Naive B cell (primary cell): ENCODE measurements at places on chromosomes 2 and 18. TPM values are rescaled to one million over a fixed set of nuclear protein-coding genes. Genes with fewer than 3 reads are reported as not detected.

KYNU gene
- 33.8 TPM for polyA plus RNA-seq

TEX44 gene
- not detected for polyA plus RNA-seq

DNER gene
- polyA plus RNA-seq, result not detected

HOXD13 gene
- not detected for polyA plus RNA-seq

G6PC2 gene
- polyA plus RNA-seq, result not detected

GPR45 gene
- polyA plus RNA-seq, result not detected

BCL2 gene
- 29.6 TPM for polyA plus RNA-seq

SERPINB3 gene
- polyA plus RNA-seq, result not detected

LRP2 gene
- not detected for polyA plus RNA-seq

LCT gene
- polyA plus RNA-seq, result not detected

PLCL1 gene
- polyA plus RNA-seq, result 0.05 TPM

TRABD2A gene
- 6.5 TPM for polyA plus RNA-seq

SERPINB10 gene
- not detected for polyA plus RNA-seq

RTKN gene
- not detected for polyA plus RNA-seq

GRCh38 chr2:72892506-72893173 is 5.4 kb downstream of the SPR start:
- DNase-seq, result peak; percentile 29

DNA sequence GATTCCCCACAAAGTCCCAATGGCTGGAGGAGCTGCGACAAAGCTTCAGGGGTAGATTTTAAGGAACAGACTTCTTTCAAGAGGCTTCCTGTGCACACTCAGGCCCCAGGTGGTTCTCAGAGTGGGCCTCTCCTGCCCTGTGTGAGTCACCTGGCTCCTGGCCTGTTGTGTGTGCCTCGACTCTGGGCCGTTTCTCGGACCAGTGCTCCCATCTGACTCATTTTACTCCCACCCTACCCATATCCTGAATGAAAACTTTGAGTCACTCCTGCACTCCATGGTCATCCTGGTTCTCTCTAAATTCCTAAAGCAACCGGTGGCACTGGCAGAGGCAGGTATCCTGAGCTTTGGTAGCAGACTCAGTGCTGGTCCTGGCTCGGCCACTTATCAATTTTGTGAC is 84.1 kb downstream of the CELF4 start:
- no peak for DNase-seq

- no peak for DNase-seq
These were observed 276.9 kb upstream of the ERBB4 start for GRCh38 chr2:212815453-212815852.

- DNase-seq, result no peak
These were observed 58.3 kb downstream of the BCL11A start for GRCh38 chr2:60495041-60495625.

DNA sequence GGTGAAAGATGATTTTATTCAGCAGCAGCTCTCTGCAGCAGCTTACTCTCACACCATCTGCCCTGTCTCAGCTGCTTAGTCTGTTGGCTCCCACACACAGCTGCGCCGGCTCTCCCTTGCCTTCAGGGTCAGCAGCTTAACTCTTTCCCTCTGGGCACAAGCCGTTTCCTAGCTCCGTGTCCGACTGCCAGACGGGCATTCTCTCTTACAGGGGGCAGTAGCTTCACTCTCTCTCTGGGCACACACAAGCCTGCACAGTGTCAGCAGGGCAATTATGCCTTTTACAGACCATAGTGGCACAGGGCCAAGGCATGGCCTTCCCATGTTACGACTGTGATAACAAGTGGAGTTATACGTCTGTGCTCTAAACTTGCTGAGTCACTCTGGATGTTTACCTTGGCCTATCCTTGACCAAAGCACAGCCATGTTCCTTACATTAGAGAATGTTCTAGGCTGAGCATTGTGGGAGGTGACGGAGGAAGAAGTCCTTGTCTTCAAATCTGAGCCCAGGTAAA is 31.7 kb downstream of the PCARE start:
- no peak for DNase-seq

DNA sequence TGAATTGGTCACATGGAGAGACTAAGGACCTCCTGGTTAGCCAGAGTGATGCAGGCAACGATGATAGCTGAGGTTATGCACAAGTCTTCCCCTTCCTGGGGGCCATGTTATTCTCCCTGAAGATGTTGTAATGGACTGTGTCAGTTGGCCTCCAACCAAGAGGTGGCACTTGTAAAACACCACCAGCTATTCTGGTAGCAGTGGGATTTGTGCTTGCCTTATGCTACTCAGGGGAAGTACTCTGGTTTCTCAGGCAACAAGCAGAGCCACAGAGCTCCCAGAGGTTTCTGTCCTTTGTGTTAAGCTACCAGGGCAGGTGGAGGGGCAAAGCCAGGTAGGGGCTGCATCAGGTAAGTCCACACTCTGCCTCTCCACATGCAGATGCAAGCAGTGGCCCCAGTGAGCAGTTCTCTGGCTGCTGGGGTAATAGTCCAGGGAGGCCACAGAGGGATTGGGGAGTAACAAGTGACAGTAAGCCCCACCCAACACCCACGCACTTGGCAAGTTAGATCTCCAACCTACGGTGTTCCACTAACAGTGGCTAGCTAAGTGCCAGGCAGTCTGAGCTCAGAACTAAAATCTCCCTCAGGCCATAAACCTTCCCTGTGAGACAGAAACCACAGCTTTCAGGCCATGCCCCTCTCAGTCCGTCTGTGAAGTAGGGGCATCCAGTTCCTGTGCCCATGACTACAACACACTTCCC is 99.7 kb downstream of the RND3 start:
- no peak for DNase-seq

GRCh38 chr2:95393901-95394300 is 8.6 kb upstream of the FAHD2A start:
- no peak for DNase-seq

GRCh38 chr2:239178484-239178883 is 222.3 kb downstream of the HDAC4 start:
- DNase-seq, result no peak

DNA sequence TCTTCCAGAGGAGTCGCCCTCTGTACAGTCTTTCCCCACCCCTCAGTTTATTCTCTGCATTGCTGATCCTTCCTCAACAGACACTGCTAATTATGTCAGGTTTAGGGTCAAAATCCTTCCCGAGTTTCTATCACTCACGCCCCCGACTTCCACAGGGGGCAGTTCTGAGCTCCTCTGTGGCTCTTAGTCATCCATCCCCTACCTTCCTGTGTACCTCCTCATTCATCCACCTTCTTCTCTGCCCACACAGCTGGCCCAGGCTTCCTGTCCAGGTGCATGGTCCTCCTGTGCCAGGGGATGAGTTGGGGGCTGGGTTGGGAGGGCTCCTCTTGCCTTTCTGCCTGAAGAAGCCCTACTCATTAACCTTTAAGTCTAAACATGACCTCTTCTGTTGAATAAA is 202.9 kb downstream of the ARL4C start:
- DNase-seq, result no peak

DNA sequence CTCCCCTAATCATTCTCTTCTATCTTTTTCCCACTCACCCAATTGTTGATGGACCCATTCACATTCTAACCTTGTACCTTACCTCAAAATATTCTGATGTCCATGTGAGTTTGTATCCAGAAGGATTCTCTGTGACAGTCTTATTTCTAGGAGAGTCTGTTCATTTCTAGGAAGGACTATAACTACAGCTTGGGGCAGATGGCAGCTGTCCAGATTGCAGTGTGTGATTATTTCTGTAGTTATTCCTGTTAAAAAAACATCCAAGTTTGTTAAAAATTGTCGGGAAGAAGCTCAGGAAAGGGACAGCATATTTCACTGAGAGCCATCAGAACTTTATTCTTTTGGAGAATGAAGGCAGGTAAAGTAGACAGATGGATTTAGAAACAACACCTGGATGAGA is 142.6 kb downstream of the RAPGEF4 start:
- no peak for DNase-seq

DNA sequence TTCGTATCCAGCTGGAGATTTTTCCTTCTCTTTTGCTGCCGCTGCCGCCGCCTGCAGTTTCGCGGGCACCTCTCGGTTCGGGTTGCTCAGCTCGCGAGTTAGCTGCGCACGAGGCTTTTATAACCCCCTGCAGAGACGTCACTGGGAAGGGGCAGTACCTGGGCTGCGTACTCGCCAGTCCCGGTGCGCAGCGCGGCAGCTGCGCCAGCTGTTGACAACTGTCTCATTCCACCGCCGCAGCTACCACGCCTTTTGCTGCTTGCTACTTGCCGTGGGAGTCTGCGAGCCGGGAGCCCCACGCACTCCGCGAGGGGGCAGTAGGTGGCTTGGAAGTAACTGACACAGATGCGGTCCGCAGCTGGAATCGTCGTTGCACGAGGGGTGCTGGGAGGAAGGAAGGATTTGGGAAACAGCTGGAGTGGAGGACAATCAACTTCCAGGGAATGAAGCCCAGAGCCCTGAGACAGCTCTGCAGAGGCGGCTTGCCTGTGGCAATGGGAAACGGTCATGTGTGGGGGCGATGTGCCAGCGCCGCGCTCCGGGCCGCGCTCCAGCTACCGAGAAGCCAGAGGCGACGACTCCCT is at the start of gene TACR1:
Gene TACR1 (minus strand): TSS at position 93 of the 584 bp plus-strand sequence. CDS start 586 bp downstream, outside the sequence.
- DNase-seq, result peak; percentile 31

- DNase-seq, result no peak
These were observed 228.4 kb upstream of the FBXO11 start for GRCh38 chr2:48134704-48135103.

DNA sequence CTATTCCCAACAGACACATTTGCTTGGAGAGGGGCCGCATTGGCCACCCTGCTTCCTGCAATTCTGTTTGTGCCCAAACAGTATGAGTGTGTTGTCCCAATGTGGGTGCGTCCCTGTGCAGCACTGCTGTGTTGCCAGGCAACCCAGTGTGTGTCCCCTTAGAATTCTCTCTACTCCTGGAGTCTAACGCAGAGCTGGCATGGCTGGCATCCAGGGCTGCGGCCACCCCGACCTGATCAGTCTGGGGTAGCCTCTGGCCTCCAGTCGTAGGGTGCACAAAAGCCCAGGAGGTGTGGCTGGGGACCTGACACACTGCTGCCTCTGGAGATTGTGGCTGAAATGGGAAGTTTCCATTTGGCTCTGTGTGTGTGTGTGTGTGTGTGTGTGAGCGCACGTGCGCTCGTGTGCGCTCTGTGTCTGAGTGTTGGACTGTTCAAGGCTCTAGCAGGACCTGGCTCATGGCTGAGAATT is 48.0 kb downstream of the TEX44 start:
- no peak for DNase-seq

GRCh38 chr2:180846756-180847472 is 133.5 kb upstream of the UBE2E3 start:
- no peak for DNase-seq

DNA sequence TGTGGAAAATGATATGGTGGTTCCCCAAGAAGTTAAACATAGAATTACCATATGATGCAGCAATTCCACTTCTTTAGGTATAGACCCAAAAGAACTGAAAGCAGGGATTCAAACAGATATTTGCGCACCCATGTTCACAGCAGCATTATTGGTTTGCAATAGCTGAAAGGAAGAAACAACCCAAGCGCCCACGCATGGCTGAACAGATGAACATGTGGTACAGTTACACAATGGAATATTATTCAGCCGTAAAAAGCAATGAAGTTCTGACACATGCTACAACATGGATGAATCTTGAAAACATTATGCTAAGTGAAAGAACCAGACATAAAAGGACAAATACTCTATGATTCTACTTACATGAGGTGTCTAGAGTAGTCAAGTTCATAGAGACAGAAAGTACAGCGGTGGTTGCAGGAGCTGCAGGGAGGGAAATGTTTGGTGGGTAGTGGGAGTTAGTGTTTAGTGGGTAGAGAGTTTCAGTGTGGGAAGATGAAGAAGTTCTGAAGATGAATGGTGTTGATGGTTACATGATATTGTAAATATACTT is 26.7 kb upstream of the ASPRV1 start:
- DNase-seq, result no peak

- no peak for DNase-seq
These were observed 558.4 kb downstream of the PARD3B start for GRCh38 chr2:205103699-205104098.

- no peak for DNase-seq
These were observed 111.0 kb downstream of the BCL2L11 start for GRCh38 chr2:111231532-111232252.

- DNase-seq, result no peak
These were observed 258.9 kb upstream of the GULP1 start for GRCh38 chr2:188032786-188033185.

GRCh38 chr2:95500854-95501253 is 16.3 kb upstream of the TRIM43B start:
- no peak for DNase-seq

DNA sequence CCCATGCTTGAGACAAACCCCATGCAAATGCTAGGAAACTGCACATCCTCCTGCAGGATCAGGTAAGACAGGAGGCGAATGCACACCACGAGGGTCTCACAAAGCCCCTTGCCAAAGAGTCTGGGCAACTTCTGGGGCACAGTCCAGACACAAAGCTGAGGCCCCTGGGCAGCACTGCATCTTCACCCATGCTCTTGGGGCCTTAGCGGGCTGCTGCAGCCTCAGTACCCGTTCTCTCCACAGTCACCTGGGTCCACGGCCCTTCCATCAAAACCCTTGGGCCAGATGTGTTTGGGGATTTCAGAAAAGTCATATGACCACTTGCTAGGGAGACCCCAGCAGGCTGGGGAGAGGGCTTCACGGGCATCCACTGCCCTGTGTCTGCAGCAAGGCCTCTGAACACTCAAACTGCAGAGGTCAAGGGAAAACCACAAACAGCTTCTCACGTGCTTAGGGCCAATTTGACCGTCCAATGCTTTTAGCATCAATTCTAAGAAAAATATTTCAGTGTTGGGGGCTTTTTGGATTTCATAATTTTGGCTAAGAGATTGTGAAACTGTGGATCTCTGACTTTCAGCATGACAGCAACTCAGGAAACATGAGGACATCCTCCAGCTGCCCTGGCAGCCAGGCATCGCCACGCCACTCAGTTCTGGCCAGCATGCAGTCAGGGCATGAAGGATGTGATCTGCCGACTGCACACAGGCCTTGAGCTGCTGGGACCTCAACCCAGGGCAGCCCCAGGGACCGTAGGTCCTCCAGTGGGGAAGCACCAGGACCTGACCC is 20.0 kb downstream of the PASK start:
- DNase-seq, result no peak

DNA sequence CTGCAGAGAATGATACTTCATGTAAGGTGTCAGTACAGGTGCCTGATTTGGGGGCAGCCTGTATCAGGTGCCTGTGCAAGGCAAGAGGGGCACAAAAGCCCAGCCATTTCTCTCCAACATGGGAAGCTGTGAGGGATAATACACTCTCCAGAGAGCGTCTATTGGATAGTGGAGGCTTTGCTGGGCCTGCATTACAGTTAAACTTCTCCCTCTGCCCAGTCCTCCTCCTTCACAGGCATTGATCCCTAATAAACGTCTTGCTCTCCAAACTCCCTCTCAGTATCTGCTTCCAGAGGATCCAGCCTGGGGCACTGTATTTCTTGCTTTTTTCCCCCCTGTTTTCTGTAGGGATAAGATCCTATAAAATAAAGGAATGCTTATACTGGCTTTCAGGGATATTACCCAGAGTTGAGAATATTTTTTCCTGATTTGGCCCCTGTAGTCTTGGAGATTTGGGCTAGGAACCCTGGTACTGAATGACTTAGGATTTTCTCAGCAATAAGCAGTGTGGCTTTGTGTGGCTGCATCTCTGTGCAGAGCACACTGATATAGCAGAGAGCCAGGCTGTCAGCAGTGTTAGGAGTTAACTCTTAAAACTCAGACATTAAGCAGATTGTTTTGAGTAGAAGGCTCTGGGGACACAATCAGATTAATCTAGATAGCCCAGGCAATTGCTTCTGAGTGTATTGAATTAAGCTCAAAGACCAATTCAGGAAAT is 330.6 kb downstream of the CYRIA start:
- no peak for DNase-seq
